ENCODE measurements at places on chromosomes 16 and 17. TPM values are rescaled to one million over a fixed set of nuclear protein-coding genes. Genes with fewer than 3 reads are reported as not detected.

NBR1 gene
- total RNA-seq = 105 TPM

SEZ6 gene
- not detected for total RNA-seq

- no peaks in the 10 kb centered on the region for H3K27me3 ChIP-seq
- no peaks in the 10 kb centered on the region for H3K4me1 ChIP-seq
- no peaks in the 10 kb centered on the region for H3K36me3 ChIP-seq
- H3K27ac ChIP-seq = no peak overlapping the region
- H3K4me3 ChIP-seq = no peak overlapping the region
- DNase-seq = no peak
Measured at GRCh38 chr16:86858501-86858900, 280.2 kb downstream of the FOXL1 start.

SLC5A2 gene
- total RNA-seq = not detected

GRCh38 chr17:40309031-40309948 is at the start of gene RARA:
Gene RARA (plus strand): TSS chr17:40309180. CDS start chr17:40331219, 22,039 bp downstream.
- peak; percentile 55 for DNase-seq
- no peak within 1 kb of the TSS for H3K27ac ChIP-seq
- H3K4me3 ChIP-seq = no peak within 1 kb of the TSS

DNA sequence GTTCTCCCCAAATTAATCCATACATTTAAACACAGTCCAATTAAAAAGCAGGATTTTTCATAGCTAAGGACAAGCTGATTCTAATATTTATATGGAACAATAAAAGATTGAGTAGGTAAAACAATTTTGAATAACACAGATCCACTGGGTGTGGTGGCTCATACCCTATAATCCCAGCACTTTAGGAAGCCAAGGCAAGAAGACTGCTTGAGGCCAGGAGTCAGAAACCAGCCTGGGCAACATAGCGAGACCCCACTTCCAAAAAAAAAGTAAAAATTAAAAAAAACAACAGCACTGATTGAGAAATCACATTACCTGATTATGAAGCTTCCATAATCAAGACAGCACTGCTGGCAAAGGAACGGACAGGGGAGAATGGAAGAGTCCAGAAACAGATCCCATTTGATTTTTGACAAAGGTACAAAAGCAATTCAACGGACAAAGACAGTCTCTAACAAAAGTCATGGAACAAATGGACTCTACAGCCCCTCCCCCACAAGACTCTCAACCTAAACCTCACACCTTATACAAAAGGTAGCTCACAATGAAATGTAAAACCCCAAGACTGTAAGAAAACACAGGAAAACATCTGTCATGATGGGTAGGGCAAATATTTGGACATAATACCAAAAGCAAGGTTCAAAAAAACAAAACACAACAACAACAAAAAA is 17.9 kb downstream of the USP7 start:
- H3K27me3 ChIP-seq = no peaks in the 10 kb centered on the region
- no peaks in the 10 kb centered on the region for H3K36me3 ChIP-seq
- no peak overlapping the region for H3K27ac ChIP-seq

SRCIN1 gene
- 8.6 TPM for total RNA-seq

KRT33B gene
- total RNA-seq = not detected

GRCh38 chr17:39054111-39054645 is 87.0 kb upstream of the FBXO47 start:
- no peak overlapping the region for H3K27ac ChIP-seq
- DNase-seq = no peak
- H3K27me3 ChIP-seq = peaks cover 27% of the 10 kb centered on the region
- no peaks in the 10 kb centered on the region for H3K36me3 ChIP-seq
- H3K4me3 ChIP-seq = no peak overlapping the region

NACA2 gene
- not detected for total RNA-seq

TMEM100 gene
- total RNA-seq = 1.1 TPM

KRTAP2-1 gene
- total RNA-seq = not detected

DNA sequence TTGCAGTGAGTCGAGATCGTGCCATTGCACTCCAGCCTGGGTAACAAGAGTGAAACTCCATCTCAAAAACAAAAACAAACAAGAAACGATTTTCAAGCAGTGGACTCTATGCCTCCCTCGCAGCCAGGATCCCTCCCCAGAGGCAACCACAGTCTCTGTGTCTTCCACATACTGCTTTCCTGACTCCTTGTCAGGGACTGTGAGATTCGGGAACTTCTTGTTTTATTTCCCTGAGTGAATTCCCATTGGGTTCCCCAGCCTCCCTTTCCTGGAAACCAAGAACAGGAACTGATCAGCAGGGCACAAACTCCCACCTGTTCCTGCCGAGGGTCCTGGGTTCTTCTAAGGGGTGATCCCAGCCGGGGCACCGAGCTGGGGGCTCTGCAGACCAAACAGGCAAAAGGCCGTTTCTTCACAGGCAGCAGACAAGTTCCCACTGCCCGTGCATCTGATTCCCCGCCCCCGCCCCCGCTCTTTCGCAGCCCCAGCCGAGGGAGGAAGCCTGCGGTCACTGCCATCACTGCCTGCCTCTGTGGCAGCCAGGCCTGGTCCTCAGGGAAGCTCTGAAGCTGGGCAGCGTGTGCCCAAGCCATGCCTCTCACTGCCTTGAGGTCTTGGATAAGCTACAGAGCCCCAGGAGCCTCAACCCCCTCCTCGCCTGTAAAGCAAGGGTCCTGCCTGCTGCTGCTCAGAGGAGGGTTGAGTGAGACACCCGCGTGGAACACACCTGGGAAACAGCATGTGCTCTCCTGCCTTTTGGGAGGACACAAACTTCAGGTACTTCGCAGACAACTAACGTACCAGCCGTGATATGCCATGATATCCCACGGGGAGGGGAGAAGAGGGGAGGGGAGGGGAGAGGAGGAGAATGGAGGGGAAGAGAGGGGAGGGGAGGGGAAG is 5.5 kb upstream of the PIEZO1 start:
- no peak overlapping the region for H3K27ac ChIP-seq
- H3K27me3 ChIP-seq = no peaks in the 10 kb centered on the region
- DNase-seq = no peak
- H3K4me3 ChIP-seq = no peak overlapping the region
- H3K4me1 ChIP-seq = no peaks in the 10 kb centered on the region

- no peak overlapping the region for H3K27ac ChIP-seq
- H3K36me3 ChIP-seq = peaks cover 7% of the 10 kb centered on the region
- no peaks in the 10 kb centered on the region for H3K4me1 ChIP-seq
- H3K27me3 ChIP-seq = no peaks in the 10 kb centered on the region
- DNase-seq = no peak
Measured at GRCh38 chr17:32723310-32723955, 153.5 kb downstream of the MYO1D start.

- H3K4me3 ChIP-seq = no peak overlapping the region
- peak overlapping the region; percentile 42 for H3K27ac ChIP-seq
- peak; percentile 35 for DNase-seq
- peaks cover 10% of the 10 kb centered on the region for H3K4me1 ChIP-seq
- peaks cover 9% of the 10 kb centered on the region for H3K36me3 ChIP-seq
Measured at GRCh38 chr17:12983991-12984884, 33.6 kb downstream of the ELAC2 start.

GRCh38 chr16:1259760-1260068 is 3.8 kb downstream of the TPSD1 start:
- DNase-seq = no peak
- H3K4me1 ChIP-seq = no peaks in the 10 kb centered on the region
- H3K36me3 ChIP-seq = no peaks in the 10 kb centered on the region
- H3K4me3 ChIP-seq = no peak overlapping the region
- no peak overlapping the region for H3K27ac ChIP-seq
- peaks cover 47% of the 10 kb centered on the region for H3K27me3 ChIP-seq

ASB16 gene
- not detected for total RNA-seq

DNA sequence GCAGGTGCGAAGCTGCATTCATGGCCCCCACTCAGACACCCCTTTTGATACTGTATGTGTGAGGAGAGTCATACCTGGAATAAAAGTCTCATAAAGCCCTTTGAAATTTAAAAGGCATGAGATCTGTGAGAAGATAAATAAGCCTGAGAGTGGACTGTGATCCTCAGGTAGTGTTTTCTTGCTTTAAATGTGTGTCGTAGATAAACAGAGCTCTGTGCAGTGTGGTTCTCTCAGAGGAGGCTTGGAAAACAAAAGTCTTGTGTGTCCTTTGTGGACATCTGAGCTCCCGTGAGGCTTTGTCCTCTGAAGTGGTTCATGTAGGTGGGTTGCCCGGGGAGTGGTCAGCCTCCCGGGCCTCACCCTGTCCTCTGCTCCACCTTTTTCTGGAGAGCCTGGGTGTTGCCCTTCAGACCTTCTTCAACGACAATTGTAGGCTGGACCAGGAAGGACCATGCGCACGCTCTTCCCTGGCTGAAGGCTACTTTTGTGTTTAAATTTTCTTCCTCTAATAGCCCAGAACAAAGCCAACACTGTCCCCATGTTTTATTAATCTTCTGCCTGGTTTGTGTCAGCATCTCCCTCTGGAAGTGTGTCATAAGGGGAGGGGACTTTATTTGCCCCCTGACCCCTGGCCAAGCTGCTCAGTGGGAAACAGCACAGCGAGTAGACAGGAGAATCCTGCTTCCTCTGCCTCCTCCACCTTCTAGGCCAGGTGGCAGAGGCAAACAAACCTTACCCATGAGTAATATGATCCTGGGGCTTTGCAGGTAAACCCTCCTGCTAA is 151.2 kb downstream of the MSI2 start:
- H3K36me3 ChIP-seq = peaks cover 35% of the 10 kb centered on the region
- DNase-seq = no peak
- no peak overlapping the region for H3K4me3 ChIP-seq
- H3K4me1 ChIP-seq = peaks cover 7% of the 10 kb centered on the region
- no peaks in the 10 kb centered on the region for H3K27me3 ChIP-seq
- H3K27ac ChIP-seq = no peak overlapping the region

DNA sequence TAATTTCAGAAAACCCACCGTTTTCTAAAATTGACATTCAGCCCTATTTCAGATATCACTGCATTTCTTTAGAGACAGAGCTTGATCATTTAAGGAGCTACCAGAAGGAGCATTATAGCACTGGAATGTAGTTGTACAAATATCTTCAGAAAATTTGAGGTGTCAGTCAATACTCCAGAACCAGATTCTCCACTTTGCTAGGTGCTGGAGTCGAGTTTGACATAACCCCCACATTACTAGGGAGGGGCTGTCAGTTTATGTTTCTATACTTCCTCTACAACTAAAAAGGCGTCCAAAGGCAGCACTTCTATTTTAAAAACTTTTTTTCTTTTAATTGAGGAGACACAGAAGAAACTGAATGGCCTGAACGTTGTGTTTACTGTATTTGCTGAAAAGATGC is 892 bp upstream of the KIAA0513 start:
- peak overlapping the region; percentile 84 for H3K4me3 ChIP-seq
- no peak overlapping the region for H3K27ac ChIP-seq
- H3K36me3 ChIP-seq = no peaks in the 10 kb centered on the region
- no peaks in the 10 kb centered on the region for H3K27me3 ChIP-seq
- no peak for DNase-seq

HBA1 gene
- 2.2 TPM for total RNA-seq

DNA sequence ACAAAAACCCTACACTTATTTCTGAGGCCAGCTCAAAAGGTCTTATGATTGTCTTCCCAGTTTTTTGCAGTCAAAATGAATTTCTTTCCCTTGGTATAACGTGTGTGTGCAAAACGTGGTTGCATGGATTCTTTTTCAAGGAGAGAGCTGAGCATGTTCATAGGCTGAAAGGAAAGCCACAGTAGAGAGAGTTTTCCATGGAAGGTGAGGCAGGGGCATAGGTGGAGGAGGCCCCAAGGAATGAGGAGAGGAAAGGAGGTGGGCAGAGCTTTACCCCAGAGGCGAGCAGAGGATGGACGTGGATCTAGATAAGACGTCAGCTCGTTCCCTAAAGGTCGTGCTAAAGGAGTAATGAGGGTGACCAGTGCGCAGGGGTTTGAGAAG is 22.8 kb downstream of the TRPV2 start:
- H3K27ac ChIP-seq = peak overlapping the region; percentile 99
- peak overlapping the region; percentile 88 for H3K4me3 ChIP-seq
- H3K27me3 ChIP-seq = no peaks in the 10 kb centered on the region
- peaks cover 50% of the 10 kb centered on the region for H3K36me3 ChIP-seq
- no peak for DNase-seq

DNA sequence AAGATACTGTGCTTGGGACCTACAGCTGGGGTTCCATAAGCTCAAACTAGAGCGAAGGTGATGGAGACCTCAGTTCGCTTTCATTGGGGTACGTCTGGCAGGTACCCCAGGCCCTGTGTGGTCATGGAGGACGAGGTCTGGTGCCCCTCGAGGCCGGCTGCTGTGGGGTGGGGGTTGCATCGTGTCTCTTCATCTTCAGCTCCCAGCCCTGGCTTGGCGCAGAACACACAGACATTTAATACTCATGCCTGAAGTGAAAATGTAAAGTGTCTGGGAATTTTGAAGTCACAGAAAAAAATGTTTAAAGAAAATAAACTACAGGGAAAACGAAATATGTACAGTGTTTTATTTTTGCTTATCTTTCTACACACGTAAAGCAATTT is 80.5 kb downstream of the TBC1D16 start:
- no peak overlapping the region for H3K27ac ChIP-seq
- H3K4me1 ChIP-seq = peaks cover 7% of the 10 kb centered on the region

GRCh38 chr16:10080051-10080772 is 102.0 kb downstream of the GRIN2A start:
- no peaks in the 10 kb centered on the region for H3K36me3 ChIP-seq
- DNase-seq = peak; percentile 88
- H3K27me3 ChIP-seq = no peaks in the 10 kb centered on the region
- H3K4me3 ChIP-seq = no peak overlapping the region
- H3K4me1 ChIP-seq = peaks cover 8% of the 10 kb centered on the region
- H3K27ac ChIP-seq = no peak overlapping the region

DNA sequence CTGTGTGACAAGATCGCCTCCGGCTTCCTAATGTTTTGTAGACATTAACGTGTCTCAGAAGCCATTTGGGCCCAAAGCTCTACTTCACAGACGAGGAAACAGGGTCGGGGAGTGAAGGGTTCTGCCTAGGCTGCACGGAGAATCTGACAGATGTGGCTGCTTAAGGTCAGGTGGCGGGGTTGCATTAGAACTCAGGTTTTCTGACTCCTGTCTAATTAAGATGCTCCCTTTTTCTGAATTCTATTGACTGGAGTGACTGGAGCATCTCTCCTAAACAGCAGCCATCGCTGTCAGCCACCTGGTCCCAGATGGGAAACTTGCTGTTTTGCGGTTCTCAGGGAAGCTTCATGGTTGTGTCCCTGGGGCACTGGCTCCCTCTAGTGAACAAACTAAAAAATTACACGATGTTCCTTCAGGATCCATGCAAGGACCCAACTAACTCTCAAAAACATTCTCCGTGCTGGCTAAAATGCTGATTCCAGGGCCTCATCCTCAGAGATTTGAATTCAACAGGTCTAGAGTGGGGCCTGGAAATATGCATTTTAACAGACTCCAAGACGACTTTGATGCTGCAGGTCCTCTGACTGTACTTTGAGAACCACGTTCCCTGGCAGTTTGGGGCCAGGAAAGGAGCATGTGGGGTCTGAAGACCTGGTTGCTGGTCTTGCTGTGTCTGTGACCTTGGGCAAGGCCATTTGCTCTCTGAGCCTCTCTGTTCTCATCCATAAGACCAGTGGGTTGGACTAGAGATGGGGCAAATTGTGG is 117.4 kb downstream of the IRF8 start:
- peaks cover 60% of the 10 kb centered on the region for H3K27me3 ChIP-seq
- H3K4me1 ChIP-seq = no peaks in the 10 kb centered on the region
- DNase-seq = peak; percentile 64

DNA sequence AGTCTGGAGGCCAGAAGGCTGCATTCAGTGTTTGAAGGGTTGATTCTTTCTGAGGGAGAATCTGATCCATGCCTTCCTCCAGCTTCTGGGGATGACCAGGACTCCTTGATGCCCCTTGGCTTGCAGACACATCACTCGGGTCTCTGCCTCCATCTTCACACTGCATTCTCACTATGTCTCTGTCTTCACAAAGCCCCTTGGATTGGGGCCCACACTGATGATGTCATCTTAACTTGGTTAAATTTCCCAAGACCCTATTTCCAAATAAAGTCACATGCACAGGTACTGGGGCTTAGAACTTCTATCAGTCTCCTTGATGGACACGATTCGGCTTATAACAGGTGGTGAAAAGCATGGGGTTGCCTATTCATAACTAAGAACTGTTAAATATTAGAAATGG is 112.1 kb upstream of the MYOCD start:
- DNase-seq = no peak
- H3K27me3 ChIP-seq = peaks cover 29% of the 10 kb centered on the region
- H3K4me1 ChIP-seq = no peaks in the 10 kb centered on the region
- H3K27ac ChIP-seq = no peak overlapping the region
- H3K4me3 ChIP-seq = no peak overlapping the region
